ENCODE measurements at places on chromosomes 3 and 15.

- no peak for DNase-seq
Observed at GRCh38 chr3:28345690-28346089, 2.8 kb upstream of the ZCWPW2 start.

GRCh38 chr3:36803091-36803791 is 38.9 kb upstream of the DCLK3 start:
- DNase-seq, result no peak

DNA sequence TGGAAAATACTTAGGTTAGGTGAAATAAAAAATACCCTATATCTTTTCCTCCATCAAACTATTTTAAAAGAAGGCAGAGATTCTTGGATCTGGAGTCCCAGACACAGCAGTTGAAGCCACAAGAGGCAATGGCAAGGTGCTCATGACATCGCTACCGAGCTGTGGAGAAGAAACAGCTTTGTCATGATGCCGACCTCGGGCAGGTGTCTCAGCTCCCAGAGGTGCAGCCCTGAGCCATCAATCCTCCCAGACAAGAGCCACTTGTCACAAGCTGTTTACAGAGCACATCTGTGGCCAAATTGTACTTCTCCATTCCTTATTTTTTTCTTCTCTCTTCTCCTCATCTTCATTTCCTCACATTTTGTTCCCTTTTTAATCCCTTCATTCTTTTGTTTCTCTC is 50.8 kb downstream of the GPR176 start:
- no peak for DNase-seq

- DNase-seq, result peak; percentile 29
Observed at GRCh38 chr3:183253528-183254486, 754 bp downstream of the B3GNT5 start.

- DNase-seq, result no peak
Observed at GRCh38 chr3:156693166-156693565, 18.8 kb downstream of the TIPARP start.

- DNase-seq, result no peak
Observed at GRCh38 chr15:28114721-28115622, 15.9 kb upstream of the OCA2 start.

DNA sequence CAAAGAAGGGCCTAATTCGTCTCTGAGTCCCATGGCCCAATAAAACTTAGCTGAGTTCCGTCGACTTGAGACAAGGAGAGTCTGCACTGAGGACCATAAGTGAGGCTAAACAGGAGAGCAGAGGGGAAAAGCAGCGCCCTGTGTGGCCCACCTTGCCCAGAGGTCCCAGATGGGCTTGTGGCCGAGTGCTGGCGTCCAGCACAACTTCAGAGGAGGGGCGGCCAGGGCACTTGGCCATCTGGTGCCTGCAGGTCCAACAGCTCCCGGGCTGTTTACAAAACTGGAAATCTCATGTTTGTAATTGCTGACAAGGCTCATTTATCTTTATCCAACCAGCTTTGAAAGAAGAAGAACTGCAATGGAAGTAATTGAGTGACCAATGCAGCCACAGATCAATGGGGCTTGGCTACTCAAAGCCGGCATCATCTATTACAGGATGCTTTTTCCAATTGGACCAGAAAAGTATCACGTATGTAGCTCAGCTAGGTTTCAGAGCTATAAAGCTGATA is 306.3 kb downstream of the OCA2 start:
- no peak for DNase-seq

DNA sequence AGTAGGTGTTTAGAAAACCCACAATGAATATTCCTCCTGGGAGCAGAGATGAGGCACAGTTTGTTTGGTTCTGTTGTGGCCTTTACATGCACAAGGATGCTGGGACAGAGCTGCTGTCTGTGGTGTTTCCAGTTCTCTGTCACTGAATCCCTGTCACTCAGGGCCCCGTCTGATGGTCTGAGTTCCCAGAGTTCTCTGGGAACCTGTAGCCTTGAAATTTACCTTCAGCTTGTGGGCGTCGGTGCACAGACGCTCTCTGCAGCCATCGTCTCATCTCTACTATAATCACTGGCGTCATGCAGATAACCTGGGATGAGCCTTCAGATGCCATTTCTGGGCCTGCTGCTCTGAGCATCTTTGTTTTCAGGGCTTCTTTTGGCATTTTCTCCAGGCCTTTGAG is 81.9 kb downstream of the LRRK1 start:
- DNase-seq, result no peak

- no peak for DNase-seq
Observed at GRCh38 chr3:53577506-53577905, 83.1 kb downstream of the CACNA1D start.

- no peak for DNase-seq
Observed at GRCh38 chr3:24725514-24726255, 231.0 kb upstream of the THRB start.

DNA sequence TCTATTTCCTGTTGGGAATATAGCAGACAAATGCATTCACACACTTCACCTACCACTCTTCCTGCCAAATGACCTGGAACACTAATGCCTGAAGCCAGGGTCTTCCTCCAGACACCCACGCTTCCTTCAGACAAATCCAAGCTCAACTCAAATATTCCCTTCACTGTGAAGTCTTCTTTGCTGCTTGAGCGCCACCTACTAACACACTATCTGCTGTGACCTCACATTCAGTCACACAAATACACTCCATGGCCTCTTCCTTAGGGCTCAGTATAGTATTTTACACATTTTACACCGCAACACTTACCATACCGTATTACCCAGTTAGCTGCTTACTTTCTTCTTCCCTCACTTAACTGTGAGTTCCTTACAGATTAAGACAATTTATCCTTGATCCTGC is 149.4 kb downstream of the SHOX2 start:
- DNase-seq, result no peak

DNA sequence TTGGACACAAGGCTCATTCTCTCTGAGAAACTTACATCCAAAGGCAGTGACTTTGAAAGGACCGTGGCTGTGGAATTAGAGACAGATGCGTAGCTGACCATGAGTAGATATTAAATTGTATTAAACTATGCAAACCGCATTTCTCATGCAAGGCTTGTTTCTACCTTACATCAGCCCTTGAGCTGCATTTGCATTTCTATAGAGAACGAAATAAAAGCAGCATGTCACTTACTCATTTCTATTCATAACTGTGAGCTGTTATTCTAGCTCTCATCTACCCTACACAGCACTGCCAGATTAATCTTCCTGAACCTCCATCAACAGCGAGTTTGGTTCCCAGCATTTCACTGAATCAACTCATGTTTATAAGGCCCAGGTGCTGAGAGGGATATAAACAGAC is 72.3 kb downstream of the THSD4 start:
- no peak for DNase-seq

DNA sequence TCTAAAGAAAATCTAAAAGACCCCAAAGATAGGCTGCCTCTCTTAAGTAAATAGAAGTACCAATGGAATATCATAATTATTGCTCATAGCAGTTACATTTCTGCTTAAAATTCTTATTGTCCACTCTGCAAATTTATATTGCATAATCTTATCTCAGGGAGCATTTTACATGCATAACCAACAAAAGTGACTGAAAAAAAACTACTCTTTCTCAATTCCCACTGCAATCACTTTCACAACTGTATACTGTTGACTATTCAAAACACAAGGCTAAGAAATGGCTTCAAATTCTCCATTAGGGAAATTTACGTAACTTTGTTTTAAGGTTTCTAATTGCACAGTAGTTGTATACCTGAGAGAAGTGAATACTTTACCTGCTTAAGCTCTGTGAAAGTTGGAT is 56.3 kb downstream of the HMG20A start:
- DNase-seq, result no peak

DNA sequence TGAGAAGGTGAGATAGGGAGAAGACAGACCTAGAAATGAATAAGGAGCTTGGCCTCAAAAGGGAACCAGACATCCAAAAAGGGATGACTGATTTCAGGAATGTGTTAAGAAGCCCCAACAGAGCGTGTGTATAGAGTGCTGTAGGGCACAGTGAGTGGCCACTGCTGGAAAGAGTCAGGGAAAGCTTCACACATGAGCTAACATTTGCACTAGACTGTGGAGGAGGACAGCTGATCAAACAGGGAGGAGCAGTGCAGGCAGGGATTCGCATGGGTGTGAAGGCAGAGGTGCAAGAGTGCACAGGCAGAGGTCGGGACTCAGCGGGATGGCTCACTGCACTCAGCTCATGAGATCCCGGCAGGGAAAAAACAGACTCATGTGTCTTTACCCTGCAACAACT is 61.8 kb downstream of the NPTN start:
- no peak for DNase-seq

DNA sequence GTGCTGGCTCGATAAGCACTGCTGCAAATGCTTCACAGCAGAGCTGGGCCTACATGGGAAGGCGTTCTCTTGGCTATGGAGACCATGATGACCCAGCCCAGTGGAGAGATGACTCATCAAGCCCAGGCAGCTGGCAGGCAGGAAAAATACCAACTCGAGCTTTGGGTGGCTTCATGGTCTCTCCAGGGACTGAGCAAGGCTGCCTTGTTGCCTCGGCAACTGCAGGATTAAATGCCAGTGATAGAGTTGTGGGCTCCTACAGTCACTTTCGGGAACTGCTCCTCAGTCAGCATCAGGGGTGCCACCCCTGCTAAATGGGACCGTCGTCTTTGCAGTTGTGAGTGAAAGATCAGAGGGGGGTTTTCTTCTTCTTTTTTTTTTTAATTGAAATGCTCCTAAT is 54.6 kb upstream of the MYZAP start:
- no peak for DNase-seq

GRCh38 chr3:188779281-188779980 is 392.3 kb upstream of the TPRG1 start:
- no peak for DNase-seq

DNA sequence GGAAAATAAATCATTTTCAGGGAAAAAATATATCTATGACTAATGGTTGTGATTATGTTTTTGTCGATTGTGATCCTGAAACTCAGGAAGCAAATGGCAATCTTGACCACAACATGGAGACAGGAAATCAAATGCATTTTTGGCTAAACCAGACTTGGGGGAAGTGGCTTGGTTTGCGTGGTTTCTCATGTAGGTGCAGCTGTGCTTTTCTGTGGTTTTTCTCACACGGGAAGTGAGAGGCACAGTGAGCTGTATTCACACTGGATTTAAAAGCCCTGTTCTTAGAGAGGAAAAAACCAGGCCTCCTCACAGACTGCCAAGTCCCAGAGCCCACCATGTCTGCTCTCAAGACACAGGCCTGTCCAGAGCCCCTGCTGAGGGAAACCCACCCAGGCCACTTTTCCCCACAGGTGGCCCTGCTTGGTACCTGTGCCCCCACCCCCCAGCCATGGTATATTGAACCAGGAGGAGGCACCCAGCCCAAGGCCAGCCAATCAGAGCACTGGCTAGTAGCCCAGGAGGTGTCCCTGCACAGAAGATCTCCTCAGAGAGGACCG is 46.1 kb downstream of the BTD start:
- DNase-seq, result no peak

GRCh38 chr3:148790370-148790769 is 37.2 kb upstream of the CPB1 start:
- DNase-seq, result no peak

GRCh38 chr15:82918607-82919230 is 33.8 kb downstream of the HOMER2 start:
- no peak for DNase-seq

GRCh38 chr3:127260826-127261555 is 26.9 kb downstream of the PRR20G start:
- DNase-seq, result no peak

DNA sequence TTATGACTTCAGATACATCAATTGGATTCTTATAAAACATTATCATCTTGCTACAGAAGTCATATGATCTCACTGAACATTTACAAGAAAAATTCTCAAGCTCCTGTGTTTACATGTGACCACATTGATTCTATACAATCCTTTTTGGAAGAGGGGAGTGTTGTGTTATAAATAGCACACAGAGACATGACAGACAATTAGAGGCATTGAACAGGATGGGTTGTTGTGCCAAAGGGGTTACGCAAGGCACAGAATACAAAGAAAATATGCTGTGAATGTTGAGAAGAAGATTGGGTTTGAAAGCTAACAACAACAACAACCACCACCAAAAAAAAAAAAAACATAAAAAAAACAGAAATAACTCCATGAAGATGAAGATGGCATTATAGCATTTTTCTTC is 32.5 kb upstream of the TBL1XR1 start:
- DNase-seq, result no peak

DNA sequence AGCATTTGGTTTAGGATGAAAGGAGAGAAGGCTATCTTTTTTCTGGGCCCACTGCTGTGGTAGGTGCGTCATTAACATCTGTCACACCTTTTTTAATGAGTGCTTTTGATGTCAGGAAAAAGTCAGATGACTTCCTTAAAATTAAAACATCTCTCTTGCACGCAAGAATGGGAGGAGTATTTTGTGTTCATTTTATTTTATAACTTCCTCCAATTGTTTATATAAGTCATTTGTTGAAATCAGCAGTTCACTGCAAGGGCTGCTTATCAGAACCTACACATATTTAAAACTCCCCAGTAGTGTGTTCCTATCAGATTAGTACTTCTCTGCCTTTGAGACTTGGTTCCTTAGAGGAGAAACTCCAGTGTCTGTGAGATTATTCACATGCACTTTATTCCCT is 143.8 kb downstream of the NEO1 start:
- DNase-seq, result no peak

- no peak for DNase-seq
Observed at GRCh38 chr3:112623213-112623612, 17.7 kb downstream of the CCDC80 start.

- DNase-seq, result no peak
Observed at GRCh38 chr15:89495638-89496145, 691 bp downstream of the RHCG start.

DNA sequence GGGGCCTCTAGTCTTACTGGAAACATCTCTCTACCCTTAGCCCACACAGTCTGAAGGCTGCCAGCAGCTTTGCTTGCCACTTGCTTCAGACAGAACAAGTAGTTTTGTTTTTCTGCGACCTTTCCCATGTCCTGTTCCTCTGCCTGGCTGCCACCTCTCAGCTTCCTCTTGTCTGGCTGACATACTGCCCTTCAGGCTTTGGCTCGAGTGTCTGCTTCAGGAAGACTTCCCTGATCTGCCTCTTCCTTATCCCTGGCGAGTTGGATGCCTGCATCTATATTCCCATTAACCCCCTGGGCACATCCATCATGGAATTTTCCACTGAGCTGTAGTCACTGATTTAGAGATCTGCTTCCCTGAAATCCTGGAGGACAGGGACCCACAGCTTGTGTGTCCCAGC is 25.1 kb upstream of the CPNE9 start:
- DNase-seq, result no peak

GRCh38 chr3:153768561-153769469 is 352.4 kb upstream of the ARHGEF26 start:
- DNase-seq, result peak; percentile 13

DNA sequence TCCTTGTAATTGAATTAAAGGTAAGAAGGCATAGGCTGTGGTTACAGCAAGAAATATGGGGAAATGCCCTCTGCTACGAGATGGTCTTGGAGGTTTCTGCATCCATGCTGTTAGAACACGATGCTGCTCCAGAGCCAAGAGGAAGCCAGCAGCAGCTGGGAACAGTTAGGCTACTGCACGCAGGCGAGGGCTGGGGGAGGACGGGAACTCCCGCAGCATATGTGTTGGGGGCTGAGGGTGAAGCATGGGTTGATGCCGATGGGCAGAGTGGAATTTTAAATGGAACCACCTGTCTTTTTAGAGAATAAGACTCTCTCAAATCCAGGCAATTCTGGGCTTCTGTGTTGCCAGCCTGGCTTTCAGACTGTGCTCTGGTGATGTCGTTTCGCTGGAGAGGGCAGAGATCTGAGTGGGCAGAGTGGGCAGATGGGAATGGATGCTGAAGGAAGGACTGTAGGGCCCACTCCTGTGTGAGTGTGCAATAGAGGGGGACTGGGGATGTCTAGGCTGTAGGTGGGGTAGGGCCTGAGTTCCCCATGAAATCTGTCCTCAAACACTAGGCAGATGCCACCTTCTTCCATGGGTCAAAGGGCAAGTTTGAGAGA is 417.0 kb upstream of the TPM1 start:
- no peak for DNase-seq
